HCEC 1CT (cell line): ENCODE measurements at places on chromosomes 5 and 9.
A peak's percentile ranks its signal among the peaks of the same experiment; 100 is the strongest.

DNA sequence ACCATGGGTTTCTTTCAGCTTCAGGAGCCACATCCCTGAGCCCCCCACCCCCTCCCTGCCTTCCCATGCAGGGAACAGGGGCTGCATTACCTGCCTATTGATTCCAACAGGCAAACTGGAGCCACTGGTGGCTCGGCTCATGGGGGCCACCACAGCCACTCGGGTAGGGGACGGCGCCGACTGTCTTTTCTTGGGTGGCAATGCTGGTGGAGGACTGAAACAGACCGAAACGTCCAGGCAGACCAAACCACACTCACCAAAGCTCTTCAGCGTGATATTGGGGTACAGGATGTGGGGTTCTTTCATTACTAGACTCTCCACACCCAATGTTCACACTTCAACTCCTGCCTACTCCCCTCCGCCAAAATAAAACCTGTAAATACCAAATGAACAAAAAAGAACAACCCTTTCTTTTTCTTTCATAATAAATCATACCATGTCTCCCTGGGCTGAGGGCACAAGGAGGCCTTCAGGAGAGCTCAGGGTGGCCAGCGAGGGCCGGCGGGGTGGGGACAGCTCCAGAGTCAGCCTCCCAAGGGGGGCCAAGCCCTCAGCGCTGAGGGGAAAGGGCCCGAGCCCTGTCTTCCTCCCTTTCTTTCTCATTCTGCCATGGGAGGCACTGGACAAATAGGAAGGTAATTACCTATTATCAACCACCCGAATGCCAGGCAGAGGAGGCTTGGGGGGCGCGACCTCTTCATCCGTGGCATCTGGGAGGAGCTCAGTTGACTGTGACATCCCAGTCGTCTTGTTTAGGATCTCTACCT is 83.3 kb downstream of the PRRT1B start:
- DNase-seq, result no peak

DNA sequence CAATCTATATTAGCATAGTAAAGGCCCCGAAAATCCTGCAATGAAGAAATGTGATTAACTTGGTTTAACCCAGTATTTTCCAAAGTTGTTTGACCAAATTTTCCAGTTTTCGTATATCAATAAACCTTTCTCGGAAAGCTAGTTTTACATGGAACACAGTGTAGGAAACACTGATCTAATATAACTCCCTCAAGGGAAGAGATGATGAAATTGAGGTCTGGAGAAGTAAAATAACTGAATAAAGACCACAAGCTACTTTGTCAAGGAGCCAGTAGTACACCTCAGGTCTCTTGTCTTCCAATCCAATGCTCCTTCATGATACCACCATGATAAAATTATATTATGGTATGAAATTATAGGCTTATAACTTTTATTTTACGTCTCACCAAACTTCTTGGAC is 118.1 kb upstream of the TARS1 start:
- no peak for DNase-seq

- DNase-seq, result no peak
These were observed 1058.7 kb upstream of the ACO1 start for GRCh38 chr9:31325778-31326177.

DNA sequence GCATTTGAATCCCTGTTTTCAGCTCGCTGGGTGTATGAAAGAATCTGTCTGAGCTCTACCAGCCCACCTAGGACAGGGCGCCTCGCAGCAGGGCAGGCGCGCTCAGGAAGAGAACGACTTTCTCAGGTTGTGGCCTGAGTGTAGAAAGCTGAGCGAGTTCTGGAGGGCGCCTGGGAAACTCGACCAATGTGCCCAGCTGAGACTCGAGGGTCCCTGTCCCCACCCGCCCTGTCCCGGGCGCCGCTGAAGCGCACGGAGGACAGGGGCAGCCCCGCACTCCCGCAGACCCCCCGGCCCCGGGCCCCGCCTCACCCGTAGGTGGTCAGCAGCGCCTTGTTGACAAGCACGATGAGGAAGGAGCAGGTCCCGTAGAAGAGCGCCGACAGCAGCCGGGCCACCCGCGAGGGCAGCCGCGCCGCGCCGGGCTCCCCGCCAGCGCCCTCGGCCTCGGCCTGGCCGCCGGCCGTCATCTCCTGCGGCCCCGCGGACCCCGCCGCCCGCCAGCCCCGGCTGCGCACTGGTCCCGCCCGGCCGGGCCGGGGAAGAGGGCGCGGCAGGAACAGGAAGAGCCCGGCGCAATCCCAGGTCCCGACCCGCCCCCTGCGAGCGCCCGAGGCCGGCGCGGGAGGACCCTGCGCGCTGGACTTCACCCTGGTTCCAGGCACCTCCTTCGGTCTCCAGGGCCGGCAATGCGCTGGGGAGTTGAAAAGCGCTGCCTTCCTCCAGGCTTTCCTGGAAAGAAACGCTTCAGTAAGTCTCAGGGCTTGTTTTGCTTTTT is at the start of gene SLC35D2:
Gene SLC35D2 (minus strand): TSS at position 547 of the 778 bp plus-strand sequence. CDS start 77 bp downstream, at position 470.
- peak; percentile 72 for DNase-seq

DNA sequence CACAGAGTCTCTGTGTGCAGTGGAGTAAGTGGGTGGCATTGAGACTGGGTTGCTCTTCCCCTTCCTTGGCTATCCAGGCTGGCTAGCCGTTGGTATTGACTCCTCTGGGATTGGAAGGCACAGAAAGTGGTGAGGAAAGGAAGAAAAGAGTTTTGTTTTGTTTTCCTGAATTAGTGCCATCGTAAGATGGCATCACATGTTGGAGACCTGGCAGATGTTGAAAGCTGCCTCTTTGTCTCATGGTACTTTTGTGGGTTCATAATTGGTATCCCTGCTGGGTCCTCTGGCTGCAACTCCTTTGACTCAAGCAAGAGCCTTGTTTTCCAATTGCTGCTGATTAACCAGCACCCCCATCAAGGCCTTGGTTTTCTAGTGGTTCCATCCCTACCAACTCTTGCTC is 293.8 kb downstream of the PDE4D start:
- no peak for DNase-seq

GRCh38 chr5:80407735-80408483 is at the start of gene ZFYVE16:
Gene ZFYVE16, plus strand, starts transcription at chr5:80408064. Its CDS starts 26,084 bp downstream, at chr5:80434148.
- peak; percentile 97 for DNase-seq

- DNase-seq, result no peak
These were observed 1.4 kb downstream of the PTTG1 start for GRCh38 chr5:160423099-160423498.

DNA sequence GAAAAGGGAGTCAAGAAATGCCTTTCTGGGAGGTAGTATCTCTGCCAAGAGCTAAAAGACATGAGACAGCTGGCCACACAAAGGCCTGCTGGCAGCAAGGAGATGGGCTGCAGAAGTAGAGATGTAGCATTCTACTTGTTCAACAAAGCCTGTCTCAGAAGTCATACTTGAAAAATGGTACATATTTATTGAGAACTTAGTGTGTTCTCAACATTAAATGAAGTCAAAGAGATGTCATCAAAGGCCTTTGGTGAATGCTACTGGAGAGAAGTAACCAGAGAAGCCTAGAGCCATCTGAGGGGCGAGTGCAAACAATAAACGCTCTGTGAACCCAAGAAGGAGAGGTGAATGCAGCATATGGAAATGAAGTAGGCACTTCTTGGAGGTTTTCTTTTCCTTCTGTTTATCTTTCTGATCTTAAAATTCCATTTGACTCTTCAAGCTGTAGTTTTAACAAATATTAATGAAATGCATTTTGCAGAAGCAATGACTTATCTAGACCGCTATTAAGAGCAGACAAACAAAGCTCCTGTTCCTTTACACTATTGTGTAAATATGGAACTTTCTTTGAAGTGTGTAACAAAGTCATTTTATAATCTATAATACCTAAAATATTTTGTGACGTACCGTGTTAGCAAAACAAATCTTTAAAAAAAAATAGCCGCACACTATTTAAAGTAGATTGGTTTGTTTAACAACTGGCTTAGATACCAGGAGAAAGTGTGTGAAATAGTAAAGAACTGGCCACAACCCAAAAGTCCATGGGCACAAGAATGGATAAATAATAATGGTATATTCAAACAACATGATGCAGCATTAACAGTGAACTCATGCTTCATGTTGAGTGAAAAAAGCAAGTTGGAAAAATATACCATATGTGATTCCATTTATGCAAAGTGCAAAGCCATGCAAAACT is 70.2 kb downstream of the ZNF608 start:
- no peak for DNase-seq

DNA sequence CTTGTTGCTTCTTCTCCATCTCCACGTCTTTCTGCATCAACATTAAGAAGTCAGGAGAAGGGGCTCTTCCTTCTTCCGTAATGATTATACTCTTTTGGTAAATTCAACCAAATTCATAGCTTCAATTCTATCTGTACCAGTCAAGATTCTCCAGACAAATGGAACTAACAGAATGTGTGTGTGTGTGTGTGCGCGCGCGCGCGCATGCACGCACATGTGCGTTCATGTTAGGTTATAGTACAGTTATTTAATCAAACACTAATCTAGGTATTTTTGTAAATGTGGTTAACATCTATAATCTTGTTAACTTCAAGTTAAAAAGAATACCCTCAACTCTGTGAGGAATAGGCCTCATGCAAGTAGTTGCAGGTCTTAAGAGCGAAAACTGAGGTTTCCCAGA is 150.3 kb upstream of the TAS2R1 start:
- DNase-seq, result no peak

DNA sequence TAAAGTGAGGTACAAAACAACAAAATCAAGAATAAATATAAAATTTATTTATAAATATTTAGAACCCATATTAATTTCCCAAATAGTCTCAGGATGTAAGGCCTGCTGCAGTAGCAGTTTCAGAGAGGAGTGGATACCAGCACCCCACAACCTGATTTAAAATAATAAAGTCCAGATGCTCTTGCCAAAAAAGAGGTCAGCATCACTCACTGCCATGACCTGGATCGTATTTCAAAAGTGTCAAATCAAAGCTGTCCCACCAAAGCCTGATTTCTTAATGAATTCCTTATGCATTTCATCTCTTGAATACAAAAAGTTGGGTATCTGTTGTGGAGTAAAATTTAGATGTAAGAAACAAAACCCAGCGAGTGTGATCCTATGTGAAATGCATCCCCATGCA is 58.0 kb upstream of the ROR2 start:
- no peak for DNase-seq

DNA sequence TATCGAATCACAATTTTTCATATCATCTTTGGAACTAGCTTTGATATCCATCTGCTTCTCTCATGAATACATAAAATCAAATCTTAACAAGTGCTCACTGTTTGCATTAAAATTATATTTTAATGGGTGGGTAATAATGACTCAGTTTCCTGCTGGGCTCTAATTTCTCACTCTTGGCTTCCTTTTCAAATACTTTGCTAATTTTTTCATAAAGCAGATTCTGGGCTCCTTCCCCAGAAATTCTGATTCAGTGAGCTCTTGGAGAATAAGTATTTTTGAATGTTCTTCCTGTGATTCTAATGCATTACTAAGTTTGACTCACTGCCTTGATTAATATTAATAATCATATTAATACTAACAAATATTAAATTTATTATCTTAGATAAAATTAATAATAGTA is 48.9 kb downstream of the YIPF5 start:
- DNase-seq, result peak; percentile 27

GRCh38 chr9:88738709-88739108 is 203.7 kb downstream of the NXNL2 start:
- DNase-seq, result no peak

DNA sequence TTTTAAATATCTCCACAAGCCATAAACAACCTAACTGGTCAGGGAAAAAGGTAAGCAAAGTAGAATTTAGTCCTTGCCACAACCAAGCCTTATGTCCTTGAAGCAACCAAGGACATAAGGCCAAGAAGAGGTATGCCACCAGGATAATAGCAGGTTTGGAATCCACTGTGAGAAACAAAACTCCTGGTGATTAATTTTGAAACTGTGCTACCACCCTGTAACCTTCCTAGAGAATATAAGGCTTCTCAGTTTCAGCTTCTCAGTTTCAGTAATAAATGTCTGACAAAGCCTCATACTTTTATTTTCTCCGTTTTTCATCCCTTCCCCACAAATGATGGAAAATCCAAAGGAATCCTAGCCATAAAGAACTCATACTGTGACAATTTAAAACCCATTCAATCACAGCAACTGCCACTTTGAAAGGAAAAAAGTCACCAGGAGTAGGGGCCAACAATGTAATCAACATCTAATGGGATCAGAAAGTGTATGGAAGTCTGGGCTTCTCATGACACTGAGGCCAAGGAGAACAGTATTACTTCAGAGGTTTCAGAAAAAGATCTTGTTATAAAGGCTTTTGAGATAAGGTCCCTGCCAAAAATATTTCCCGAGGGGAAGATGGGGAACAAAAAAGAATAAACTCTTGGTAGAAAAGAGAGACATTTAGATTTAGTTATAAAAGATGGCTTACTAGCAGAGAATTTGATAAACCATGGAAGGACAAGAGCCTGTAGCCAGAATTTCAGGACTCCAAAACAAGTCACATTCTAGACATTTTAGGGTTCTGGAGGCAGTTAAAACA is 189.2 kb downstream of the TSSK1B start:
- DNase-seq, result no peak

DNA sequence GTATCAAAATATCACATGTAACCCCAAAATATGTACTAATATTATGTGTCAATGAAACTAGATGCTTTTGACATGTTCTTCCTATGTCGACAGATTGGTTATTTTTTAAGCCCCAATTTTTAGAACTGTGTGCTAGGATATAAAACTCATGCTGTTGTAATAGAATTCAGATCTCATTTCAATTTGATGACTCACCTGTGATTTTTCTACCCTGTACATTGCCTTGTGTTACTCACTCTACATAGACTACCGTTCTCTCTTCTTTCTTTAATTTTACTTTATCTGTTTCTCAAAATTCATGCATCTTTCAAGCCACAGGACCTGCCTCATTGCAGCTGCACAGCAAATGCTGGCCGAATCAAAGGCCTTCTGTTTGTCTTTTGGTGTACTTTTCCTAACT is 284.5 kb downstream of the MAT2B start:
- peak; percentile 68 for DNase-seq

GRCh38 chr5:97427235-97427634 is 244.2 kb upstream of the RIOK2 start:
- DNase-seq, result no peak

- no peak for DNase-seq
These were observed 50.8 kb downstream of the SV2C start for GRCh38 chr5:76134003-76134402.

- no peak for DNase-seq
These were observed 55.7 kb upstream of the MAP3K1 start for GRCh38 chr5:56759521-56760216.

DNA sequence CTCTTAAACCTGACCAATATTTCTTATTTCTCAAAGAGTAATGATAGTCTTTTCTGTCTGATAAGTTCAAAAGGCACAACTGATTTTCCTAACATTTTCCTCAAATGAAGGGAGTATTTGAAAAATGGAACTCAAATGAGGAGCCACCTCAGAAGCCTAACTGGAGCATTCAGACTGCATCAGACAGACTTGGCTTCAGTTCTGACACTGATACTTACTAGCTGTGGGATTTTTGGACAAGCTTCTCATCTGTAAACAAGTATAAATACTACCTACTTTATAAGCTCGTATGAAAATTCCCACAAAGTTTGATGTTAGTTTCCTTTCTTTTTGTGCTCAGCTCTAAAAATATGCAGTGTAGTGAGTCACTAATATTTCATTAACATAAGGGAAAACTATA is 107.7 kb upstream of the CCDC152 start:
- no peak for DNase-seq

- DNase-seq, result no peak
These were observed 66.1 kb downstream of the DNAH5 start for GRCh38 chr5:13878357-13878756.

GRCh38 chr9:112404508-112404932 is 24.6 kb downstream of the HSDL2 start:
- peak; percentile 13 for DNase-seq
